ENCODE measurements at places on chromosomes 5 and 9. TPM values are rescaled to one million over a fixed set of nuclear protein-coding genes. Genes with fewer than 3 reads are reported as not detected.

- DNase-seq, result peak; percentile 61
Observed at GRCh38 chr5:134371834-134372340, 518 bp downstream of the UBE2B start.

- DNase-seq, result no peak
Observed at GRCh38 chr5:9222054-9222976, 323.6 kb downstream of the SEMA5A start.

DNA sequence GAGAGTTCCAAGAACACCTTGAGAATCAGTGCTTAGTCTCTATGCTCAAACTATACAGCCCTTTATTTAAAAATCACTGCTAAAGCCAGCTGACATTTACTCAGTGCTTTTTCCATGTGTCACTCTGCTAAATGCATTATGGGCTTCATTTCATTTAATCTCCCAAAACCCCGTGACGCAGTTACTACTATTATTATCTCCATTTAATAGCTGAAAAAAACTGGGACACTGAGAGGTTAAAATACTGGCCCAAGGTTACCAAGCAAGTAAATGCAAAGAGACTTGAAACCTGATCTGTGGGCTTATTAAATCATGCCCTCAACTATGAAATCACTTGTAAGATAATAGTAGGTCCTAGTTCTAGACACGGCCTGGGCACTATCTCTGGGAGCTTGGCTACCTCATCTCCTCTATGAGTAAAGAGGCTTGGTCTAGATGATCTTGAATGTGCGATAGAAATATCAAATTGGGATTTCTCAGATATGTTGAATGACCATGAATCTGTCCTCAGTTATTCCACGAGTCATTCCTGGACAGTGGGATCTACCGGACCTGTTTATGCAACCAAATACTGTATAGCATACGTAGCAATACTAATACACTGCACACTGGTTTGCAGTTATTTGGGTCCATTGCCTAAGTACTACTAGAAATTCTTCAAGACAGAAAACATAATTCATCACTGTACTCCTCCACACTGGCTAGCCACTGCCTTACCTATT, 32.3 kb downstream of the MARCHF11 start:
- DNase-seq, result no peak

Gene FAM200C
- 1.4 TPM for total RNA-seq

DNA sequence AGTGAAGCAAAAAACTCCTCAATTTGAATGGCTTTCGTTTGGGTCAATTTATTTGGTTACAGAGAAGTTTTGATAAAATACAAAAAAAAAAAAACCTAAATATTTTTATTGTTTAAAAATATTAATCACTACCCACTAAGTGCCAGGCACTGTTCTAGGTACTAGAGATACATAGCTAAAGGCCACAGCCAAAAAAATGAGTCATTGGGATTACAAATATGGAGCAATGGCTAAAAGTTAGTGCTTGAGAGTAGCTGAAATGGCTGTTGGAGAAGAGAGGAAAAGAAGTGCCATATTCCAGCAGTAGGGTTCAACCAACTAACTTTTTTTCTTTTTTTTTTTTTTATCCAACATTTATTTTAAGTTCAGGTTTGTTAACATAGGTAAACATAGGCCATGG, 130.1 kb upstream of the PTGER4 start:
- DNase-seq, result no peak

Gene OBP2B
- not detected for total RNA-seq

DNA sequence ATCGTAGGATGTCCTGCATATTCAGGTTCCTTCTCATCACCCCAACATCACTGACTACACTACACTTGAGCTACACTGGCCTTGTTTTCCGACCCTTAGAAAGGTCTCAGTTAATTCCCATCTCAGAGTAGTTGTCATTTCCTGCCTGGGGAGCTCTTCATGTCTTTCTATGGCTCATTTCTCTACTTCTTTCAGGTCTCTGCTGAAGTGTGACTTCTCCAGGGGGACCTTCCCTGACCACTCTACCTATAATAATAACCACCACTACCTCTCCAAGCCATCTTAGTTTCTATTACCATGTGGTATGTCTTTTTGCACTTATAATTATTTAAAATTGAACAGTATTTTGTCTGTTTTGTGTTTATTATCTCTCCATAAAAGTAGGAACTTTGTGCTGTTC, 113.2 kb downstream of the STARD4 start:
- no peak for DNase-seq

DNA sequence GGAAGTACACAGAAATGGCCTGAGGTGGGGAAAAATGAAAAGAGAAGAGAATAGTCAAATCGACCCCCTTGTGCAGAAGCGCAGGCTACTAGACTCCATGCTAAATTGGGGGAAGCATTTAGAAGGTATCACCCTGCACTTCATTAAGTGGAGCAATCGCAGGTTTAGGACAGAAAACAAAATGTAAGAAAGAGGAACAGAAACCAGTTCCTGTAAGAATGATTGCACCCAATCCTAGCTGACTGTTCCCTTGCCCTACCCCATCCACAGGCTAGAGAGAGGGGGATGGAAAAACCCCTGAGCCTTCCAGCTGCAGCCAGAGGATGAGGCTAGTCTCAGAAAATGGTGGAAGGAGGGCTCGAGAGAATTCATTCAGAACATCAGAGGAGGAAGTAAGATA, 23.9 kb upstream of the PPP1R2B start:
- no peak for DNase-seq

GRCh38 chr9:125984461-125984860, 237.3 kb downstream of the PBX3 start:
- DNase-seq, result no peak

GRCh38 chr5:36125868-36126267, 25.8 kb downstream of the LMBRD2 start:
- no peak for DNase-seq

DNA sequence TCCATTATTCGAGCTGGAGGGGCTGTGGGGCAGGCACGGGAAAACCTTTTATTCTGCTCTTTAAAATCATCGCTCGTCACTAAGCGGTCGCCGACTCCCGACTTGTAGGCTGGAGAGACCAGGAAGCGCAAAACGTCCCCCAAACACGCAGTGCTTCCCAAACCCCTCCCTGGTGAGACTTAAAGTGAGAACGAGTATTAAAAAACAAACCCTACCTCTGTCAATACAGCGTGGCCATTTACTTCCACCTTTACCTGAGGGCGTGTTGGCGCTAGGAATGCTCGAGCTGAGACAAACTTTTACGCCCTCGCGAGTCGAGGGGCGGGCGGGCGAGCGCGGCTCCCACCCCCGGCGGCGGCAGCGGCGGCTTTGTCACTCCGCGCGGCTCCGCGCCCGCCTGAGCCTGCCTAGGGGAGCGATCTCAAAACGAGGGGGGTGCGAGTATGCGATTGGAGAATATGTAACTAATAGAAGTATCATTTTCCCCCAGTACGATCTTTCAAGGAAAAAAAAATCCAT, at the start of gene NR2F1-AS1:
Gene NR2F1-AS1, minus strand, starts transcription at position 293 of the 519 bp plus-strand sequence.
- DNase-seq, result no peak

GRCh38 chr5:163410505-163410904, 26.9 kb upstream of the CCNG1 start:
- DNase-seq, result no peak

- DNase-seq, result no peak
Observed at GRCh38 chr9:87226896-87227295, 270.8 kb upstream of the DAPK1 start.

- peak; percentile 97 for DNase-seq
Observed at GRCh38 chr5:33440482-33441240, at the start of gene TARS1. TSS of gene TARS1 (plus strand) at chr5:33440965. CDS start at chr5:33441087, 122 bp downstream.

Gene CMYA5
- 0.15 TPM for total RNA-seq

Gene FKBP15
- total RNA-seq, result 25.8 TPM

DNA sequence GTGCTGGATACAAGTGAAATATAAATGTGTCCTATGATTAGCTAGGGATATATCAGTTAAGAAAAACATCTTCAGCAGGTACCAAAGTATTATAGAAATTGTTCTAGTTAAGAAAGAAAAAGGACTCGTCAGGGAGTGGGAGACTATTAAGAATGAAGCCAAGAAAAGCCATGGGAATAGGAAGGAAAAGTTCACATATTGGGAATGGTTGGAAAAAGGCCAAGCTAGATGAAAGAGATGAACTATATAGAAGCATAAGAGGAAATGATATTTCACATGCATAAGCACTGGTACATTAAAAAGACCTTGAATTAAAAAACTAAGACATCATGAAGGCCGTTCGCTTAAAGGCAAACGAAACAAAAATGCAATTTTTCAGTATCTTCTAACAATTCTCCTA, 237.7 kb downstream of the ADAMTS6 start:
- no peak for DNase-seq

Gene LECT2
- not detected for total RNA-seq

Gene ST8SIA4
- total RNA-seq, result 35.1 TPM

GRCh38 chr9:107180206-107180605, 102.9 kb upstream of the RAD23B start:
- DNase-seq, result no peak

Gene FIBCD1
- total RNA-seq, result not detected

Gene TSSK1B
- not detected for total RNA-seq

Gene ARL14EPL
- total RNA-seq, result not detected

Gene IL7R
- total RNA-seq, result 163 TPM

- DNase-seq, result no peak
Observed at GRCh38 chr5:65198456-65199120, 283.1 kb downstream of the ADAMTS6 start.

- DNase-seq, result peak; percentile 40
Observed at GRCh38 chr9:136847088-136847825, 2.0 kb upstream of the PHPT1 start.

Gene SPINK7
- not detected for total RNA-seq

Gene PPP2R2B
- 1.1 TPM for total RNA-seq

Gene SVEP1
- total RNA-seq, result not detected

Gene PCDHGA3
- total RNA-seq, result not detected

Gene SPINK6
- not detected for total RNA-seq

Gene TRAF1
- total RNA-seq, result 124 TPM

Gene TMEM167A
- total RNA-seq, result 78.6 TPM

DNA sequence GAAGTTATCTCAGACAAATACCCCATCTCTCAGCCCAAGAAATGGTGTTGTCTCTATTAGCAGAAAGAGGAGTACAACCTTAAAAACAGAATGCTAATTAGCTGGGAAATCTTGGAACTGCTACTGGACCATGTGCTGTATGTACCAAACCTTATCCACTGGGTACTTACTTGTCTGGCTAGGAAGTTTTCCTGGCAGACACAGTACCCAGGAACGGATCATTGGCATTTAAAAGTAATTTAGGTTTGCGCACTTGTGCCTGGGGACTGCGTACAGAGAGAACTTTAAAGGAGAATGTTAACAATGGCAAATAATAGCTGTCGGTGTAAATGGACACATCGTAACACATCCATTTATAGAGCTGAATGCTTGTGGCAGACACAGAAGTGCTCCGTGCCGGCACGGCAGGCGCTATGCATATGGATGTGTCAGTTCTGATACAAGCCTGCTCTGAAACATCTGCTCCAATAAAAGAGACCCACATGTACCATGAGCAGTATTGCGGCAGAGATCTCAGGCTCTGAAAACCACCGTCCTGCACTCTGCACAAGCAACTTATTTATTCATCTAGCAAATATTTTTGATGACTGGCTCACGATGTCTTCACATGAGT, 290.6 kb upstream of the PANK3 start:
- DNase-seq, result no peak

Gene SEMA6A
- total RNA-seq, result not detected

Gene ZDHHC12
- total RNA-seq, result 68.7 TPM

GRCh38 chr5:121573721-121574382, 277.8 kb upstream of the FTMT start:
- no peak for DNase-seq

Gene CDKN2B
- 0.05 TPM for total RNA-seq

Measured in activated CD4-positive, alpha-beta memory T cell treated with anti-CD3 and anti-CD28 coated beads for 36 hours (primary cell).